ENCODE measurements at places on chromosomes 7 and 10.

GRCh38 chr10:31418481-31418880, 99.5 kb downstream of the ZEB1 start:
- H3K27me3 ChIP-seq, result no peaks in the 10 kb centered on the region
- H3K36me3 ChIP-seq, result no peaks in the 10 kb centered on the region
- no peak overlapping the region for H3K27ac ChIP-seq
- H3K4me1 ChIP-seq, result peaks cover 4% of the 10 kb centered on the region

- no peaks in the 10 kb centered on the region for H3K27me3 ChIP-seq
- H3K27ac ChIP-seq, result no peak overlapping the region
- H3K4me1 ChIP-seq, result no peaks in the 10 kb centered on the region
- no peak overlapping the region for H3K4me3 ChIP-seq
- DNase-seq, result no peak
- H3K36me3 ChIP-seq, result no peaks in the 10 kb centered on the region
Measured at GRCh38 chr7:41096917-41097316, 606.0 kb downstream of the INHBA start.

DNA sequence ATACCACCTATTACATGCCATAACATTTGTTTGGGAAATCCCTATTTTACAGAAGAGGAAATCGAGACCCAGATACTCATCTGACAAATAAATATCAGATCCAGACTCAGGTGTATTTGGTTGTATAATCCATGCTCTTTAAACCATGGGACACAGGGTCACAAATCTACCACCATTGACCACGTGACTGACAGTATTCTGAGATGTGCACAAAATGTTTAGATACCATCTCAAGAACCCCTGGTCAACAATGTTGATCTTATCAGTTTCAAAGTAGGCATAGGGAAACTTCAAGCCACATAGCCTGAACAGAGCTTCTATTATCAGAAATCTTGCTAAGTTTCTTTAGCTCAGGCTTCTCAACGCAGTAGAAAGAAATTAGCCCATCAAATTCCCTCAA, 93.6 kb downstream of the ICA1 start:
- H3K4me1 ChIP-seq, result no peaks in the 10 kb centered on the region
- H3K27ac ChIP-seq, result no peak overlapping the region
- H3K36me3 ChIP-seq, result no peaks in the 10 kb centered on the region

GRCh38 chr7:93046641-93047040, 71.1 kb downstream of the SAMD9 start:
- H3K4me1 ChIP-seq, result no peaks in the 10 kb centered on the region
- no peaks in the 10 kb centered on the region for H3K36me3 ChIP-seq
- DNase-seq, result no peak
- no peaks in the 10 kb centered on the region for H3K27me3 ChIP-seq
- H3K27ac ChIP-seq, result no peak overlapping the region
- H3K4me3 ChIP-seq, result no peak overlapping the region

GRCh38 chr10:6446711-6447110, 133.4 kb downstream of the PRKCQ start:
- peaks cover 33% of the 10 kb centered on the region for H3K36me3 ChIP-seq
- H3K4me1 ChIP-seq, result peaks cover 8% of the 10 kb centered on the region
- H3K27me3 ChIP-seq, result no peaks in the 10 kb centered on the region
- DNase-seq, result no peak

- DNase-seq, result no peak
- peaks cover 41% of the 10 kb centered on the region for H3K4me1 ChIP-seq
- H3K36me3 ChIP-seq, result peaks cover 78% of the 10 kb centered on the region
- H3K27ac ChIP-seq, result no peak overlapping the region
Measured at GRCh38 chr7:130891254-130892094, 157.5 kb upstream of the KLF14 start.

DNA sequence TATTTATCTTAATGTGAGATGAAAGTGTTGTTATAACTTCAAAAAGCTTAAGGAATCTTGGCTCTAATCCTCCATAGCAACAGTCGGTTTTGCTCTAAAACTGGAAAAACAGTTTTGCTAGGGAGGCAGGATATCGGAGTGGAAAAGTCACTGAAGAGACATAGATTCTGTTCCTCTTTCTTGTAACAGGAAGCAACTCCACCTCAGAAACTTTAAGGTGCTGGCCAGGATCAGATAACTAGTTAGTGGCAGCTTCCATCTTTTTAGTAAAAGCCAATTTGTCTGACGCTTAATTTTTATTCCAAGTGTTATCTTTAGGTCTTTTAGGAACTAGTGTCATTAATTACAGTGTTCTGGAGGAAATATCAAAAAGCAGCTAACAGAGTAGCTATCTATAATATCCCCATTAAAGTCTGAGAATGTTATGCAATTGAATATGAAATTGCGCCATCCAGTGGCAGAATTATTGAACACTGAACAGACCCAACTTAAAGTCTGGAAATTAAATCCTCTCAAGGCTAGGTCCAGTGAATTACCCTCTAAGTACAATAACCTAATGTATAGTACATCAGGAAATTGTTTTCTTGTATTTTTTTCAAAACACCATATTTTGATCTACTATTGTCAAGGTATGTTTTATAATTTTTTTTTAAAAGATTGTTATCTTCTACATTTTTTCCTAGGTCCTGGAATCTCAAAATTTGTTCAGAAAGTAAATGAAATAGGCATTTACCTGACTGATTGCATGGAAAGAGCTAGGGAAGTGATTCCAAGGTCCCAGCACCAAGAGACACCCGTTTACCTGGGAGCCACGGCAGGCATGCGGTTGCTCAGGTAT, 65.9 kb upstream of the CC2D2B start:
- H3K4me3 ChIP-seq, result peak overlapping the region; percentile 64
- peaks cover 15% of the 10 kb centered on the region for H3K36me3 ChIP-seq
- H3K4me1 ChIP-seq, result peaks cover 30% of the 10 kb centered on the region
- peak; percentile 86 for DNase-seq

All from CD4-positive, CD25-positive, alpha-beta regulatory T cell (primary cell).